Activated T-helper 1 cell treated with anti-CD3 and anti-CD28 coated beads, Interleukin-12 subunit alpha, Interleukin-12 subunit beta, Interleukin-2, Interleukin-4 antibody, amounts not matched to agents 30 ng/mL and 10 ng/mL and 1 ng/mL, durations not matched to agents 14 hours and 24 hours and 36 hours (primary cell): ENCODE measurements at places on chromosomes 2 and 18.

DNA sequence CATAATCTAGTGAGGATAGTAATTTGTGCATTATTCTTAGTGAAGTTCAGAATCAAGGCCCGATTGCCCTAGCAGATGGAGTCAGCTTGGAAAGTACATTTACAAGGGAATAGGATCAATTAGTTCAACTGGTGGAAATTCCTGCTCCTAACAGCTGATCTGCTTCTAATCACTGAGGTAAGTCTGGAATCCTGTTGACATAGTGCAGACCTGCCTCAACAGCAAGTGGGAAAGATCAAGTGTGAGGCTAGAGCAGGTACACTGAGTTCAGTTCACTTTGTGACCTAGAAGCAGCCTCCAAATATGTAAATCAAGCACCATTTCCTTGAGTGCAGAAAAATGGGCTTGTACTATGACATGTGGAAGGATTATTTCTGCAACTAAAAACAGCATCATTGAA, 111.2 kb upstream of the NOSTRIN start:
- no peak for DNase-seq

DNA sequence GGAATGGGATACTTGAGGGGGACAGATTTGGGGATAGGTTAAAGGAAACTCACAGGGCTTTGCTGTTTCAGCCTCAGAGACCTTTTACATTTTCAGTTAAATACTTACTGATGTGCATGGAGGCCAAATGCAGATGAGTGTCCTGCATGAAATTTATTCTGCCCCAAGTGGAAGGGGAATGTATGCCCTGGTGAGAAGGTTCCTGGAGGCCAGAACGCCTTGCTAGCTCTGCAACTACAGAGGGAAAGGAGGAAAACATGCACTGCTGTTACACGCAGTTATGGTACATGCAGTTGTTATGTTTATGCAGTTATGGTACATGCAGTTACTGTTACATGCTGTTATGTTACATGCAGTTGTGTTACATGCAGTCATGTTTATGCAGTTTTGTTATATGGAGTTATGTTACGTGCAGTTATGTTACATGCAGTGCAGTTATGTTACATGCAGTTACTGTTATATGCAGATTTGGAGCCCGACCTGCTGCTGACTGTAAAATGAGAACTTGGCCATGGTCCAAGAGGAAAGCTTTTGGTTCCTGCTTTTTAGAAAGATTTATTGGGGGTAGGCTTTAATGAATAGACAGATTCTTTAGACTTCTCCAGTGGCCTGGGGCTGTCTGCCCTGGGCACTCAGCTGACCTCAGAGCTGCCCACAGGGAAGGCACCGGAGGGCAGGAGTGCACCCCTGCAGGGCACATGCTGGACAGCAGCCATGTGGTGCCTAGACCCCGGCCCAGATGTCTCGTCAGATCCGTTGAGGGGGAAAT, 84.1 kb downstream of the LDLRAD4 start:
- no peak for DNase-seq

DNA sequence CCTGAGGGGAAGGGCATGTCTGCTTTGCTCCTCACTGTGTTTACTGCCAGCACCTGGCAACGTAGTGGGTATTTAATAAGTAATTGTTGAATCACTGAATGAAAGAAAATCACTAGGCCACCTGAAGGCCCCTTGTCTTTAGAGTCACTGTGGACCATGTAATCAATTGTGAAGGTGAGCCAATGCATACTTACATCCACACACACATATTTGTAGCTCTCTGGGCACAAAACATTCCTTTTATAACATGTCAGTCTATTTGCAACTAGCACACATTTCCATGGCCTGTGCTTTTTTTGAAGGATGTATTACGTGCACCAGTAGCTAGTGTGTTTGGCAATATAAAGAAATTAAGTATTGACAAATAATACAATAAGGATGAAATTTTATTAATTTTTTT, 11.2 kb downstream of the ATP8B1 start:
- no peak for DNase-seq

GRCh38 chr2:65120990-65121693, 8.8 kb downstream of the RAB1A start:
- DNase-seq = no peak

GRCh38 chr2:77796397-77796796, 274.2 kb upstream of the LRRTM4 start:
- DNase-seq = no peak

GRCh38 chr2:31190188-31190587, 27.1 kb downstream of the CAPN14 start:
- no peak for DNase-seq

GRCh38 chr18:78739115-78739514, 240.5 kb upstream of the SALL3 start:
- DNase-seq = no peak

DNA sequence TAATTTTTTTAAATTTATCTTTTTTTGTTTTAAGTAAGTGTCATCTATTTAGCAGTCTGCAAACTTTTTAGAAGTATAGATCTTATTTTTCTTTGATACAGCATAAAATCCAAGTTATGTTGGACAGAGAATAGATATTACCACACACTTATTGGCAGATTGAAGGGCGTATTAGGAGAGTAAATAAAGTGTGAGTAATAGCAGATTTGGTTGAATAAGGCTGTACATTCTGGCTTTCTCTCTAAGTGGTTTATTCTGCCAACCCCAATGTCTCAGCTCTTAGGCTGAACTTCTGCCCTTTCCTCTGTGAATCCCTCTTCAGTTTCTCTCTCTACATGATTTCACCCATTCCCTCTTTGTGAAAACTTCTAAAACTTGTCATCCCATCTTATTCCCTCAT, 651.2 kb downstream of the DCC start:
- no peak for DNase-seq

GRCh38 chr2:43791035-43791765, 17.4 kb downstream of the DYNC2LI1 start:
- no peak for DNase-seq
